Ascending aorta (tissue), 2 donors: ENCODE measurements at places on chromosomes 1 and 21.

DNA sequence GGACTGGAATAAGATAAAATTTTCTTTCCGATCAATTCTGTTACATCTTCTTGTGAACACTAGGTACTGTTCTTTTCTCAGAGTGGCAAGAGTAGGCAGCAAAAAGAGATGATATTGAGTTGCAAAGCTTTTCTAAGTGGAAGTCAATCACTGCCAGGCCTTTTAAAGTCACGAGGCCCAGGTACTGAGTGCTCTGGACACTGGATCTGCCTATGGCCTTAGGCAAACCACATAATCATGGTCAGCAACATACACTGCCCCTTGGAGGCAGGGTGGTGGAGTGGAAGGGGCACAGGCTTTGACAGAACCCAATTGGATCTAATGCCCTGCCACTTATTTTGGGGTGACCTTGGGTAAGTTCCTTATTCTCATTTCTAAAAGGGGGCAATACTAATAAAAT lies 41.5 kb downstream of the TSEN15 start:
- DNase-seq = no peak

GRCh38 chr1:182679684-182680083 lies 4.7 kb downstream of the RGS8 start:
- DNase-seq = no peak

GRCh38 chr1:223466151-223466550 lies 72.9 kb downstream of the CCDC185 start:
- DNase-seq = no peak

- DNase-seq = no peak
These were observed 9.9 kb upstream of the LDLRAD1 start for GRCh38 chr1:54027848-54028247.

GRCh38 chr1:103790172-103790571 lies 40.5 kb downstream of the AMY1C start:
- DNase-seq = no peak

DNA sequence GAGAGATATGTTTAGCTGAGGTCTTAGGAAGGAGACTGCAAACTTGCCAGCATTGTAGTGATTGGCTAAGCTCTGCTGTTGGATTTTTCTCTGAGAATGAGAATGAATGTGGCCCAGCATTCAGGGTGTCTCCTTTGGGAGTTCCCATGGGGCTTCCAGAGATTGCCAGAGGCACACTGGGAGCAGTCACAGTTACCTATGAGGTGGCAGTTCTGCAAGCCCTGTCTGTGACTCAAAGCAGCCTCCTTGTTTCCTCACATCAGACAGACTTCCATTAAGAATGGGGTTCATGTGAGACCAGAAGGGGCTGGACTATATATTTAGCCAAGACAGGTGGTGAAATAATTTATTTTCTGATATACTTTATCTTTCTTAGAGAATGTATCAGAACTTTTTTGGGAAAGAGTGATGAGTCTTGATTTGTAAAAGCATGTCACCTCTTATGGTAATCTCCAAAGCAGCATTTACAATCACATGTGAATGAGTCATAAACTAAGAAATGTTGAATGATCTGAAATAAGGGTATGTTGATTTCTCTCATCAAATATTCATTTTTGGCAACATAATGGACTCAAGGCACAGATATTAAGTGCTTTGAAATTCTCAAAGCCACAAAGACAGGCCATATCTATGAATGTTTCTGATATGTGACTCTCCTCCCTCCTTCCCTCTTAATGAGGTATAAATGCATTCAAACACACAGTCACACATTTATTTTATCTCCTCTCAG lies 9.5 kb upstream of the SLC19A2 start:
- DNase-seq = no peak

- DNase-seq = no peak
These were observed 77.9 kb downstream of the TENT5C start for GRCh38 chr1:117683571-117684285.

- DNase-seq = peak; percentile 24
These were observed 29.3 kb upstream of the NFASC start for GRCh38 chr1:204841316-204841715.

- no peak for DNase-seq
These were observed 391.8 kb downstream of the DISC1 start for GRCh38 chr1:232018231-232019025.

DNA sequence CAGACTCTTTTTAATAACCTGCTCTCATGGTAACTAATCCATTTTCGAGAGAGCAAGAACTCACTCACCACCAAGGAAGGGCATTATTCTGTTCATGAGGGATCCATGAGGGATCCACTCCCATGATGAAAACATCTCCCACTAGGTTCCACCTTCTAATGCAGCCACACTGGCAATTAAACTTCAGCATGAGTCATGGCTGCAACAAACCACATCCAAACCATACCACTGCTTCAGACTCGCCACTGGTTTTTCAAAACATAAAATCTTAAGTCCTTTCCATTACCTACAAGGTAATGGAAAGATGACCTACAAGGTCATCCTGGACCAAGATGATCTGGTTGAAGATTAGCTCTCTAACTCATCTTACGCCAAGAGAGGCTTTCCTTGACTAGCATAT lies 405.1 kb downstream of the VAV3 start:
- DNase-seq = no peak

DNA sequence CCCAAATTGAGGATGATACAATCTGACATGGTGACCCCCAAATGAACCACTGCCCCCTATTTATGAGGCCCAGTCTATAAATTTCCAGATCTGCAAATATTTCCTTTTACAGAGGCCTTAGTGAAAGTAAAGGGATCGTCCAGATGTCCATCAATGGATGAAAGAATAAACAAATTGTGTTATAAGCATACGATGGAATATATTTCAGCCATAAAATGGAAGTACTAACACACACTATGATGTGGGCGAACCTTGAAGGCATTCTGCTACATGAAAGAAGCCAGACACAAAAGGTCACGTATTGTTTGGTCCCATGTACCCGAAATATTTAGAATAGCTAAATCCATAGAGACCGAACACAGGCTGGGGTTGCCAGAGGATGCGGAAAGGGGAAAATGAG lies 48.6 kb upstream of the ITPKB start:
- no peak for DNase-seq

DNA sequence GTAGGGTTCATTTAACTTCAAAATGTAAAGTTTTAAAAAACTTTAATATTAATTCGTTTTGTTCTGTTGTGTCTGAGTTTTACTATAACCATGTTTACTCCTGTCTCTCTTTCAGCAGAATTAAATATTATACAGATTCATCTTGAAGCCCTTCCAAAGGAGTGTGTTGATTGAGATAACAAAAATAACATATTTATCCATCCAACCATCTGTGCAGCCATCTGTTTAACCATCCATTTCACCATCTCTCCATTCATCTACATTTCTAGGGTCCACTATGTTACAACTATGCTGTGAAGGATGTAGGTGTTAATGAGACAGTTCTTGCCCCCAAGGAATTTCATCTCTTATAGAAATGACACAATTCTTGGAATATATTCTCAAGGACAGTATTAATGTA lies 36.0 kb upstream of the GNG12 start:
- no peak for DNase-seq

DNA sequence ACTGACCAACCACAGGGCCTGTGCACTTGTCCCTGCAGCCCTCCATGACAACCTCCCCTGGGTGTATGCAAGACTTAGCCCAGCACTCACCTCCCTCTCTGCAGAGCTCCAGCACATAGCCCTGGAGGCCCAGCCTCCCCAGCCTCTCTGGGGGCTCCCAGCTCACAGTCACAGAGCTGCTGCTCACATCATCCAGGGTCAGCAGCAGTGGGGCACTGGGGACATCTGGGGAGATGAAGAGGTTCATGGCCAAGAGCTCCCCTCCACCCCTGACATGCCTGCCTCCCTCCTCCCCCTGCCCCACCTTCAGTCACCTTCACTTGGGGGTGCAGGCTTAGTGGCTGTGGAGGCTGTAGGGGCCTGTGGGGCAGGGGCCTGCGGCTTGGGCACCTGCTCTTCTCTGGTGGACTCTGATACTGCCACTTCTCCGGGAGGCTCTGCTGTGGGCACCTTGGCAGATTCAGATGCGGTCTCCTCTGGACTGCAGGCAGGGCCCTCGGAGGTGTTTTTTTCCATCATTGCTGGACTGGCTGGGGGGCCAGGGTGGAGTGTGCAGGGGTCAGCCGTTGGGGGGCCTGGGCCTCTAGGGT lies at the start of gene MYBPH:
MYBPH (minus strand) TSS at position 590 of the 590 bp plus-strand sequence; CDS start at position 519, 71 bp downstream.
- DNase-seq = no peak

DNA sequence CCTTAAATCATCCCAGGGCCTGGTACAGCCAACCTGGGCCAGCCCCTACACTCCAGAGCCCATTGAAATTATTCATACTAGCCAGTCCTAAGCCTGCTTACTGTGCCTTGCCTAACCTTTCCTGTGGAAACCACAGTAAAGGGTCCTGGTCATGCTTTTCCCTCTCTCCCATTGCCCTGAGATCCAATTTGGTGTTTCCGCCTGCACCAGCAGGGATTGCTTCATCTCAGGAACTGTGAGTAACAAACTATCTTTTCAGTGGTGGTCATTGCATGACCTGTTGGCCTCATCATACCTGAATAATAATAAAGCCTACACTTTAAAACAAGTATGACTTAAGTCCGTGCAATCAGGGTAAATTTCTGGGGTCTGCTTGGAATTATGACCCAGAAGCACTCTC lies 18.7 kb upstream of the GALNT2 start:
- DNase-seq = no peak

GRCh38 chr1:46102769-46103476 lies 29.5 kb downstream of the PIK3R3 start:
- DNase-seq = no peak

DNA sequence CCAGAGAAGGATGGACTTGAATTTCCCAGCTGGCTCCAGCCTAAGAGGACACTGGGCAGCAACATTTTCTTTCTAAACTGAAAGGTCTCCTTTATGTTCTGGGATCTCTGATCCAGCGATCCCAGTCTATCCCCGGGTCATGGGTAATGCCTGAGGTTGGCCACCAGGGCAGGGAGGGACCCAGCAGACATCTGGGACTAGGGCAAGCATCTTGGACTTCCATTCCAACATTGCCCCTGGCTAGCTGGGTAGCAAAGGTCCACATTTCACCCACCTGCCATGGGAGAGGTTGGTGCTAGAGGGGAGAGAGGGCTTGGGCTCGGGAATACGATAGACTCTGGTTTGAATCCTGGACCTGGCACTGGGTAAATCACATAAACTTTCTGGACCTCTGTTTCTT lies 84.6 kb downstream of the LRRN2 start:
- no peak for DNase-seq

- DNase-seq = no peak
These were observed 61.0 kb downstream of the ZBTB18 start for GRCh38 chr1:244112041-244112440.

DNA sequence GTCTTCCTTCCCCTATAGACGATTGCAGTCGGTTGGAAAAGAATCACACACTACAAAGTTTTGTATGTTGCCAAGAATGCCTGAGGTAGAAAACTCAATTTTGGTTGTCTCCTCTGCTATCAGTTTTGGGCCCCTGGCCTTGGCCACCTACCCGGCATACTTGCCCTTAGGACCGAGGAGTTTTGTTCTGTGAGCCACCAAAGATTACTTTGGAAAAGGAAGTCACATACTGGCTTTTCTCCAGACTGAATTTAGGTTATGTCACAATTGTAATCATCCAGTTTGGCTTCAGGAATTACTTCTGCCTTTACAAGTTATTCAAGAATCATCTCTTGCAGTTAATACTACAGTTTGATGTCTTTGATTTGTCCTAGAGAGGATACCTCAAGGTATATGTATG lies 71.4 kb downstream of the RGL1 start:
- no peak for DNase-seq

GRCh38 chr1:11649624-11650330 lies 4.5 kb downstream of the FBXO2 start:
- no peak for DNase-seq

GRCh38 chr1:200510228-200510623 lies 100.4 kb upstream of the ZNF281 start:
- DNase-seq = no peak

- DNase-seq = no peak
These were observed 87.8 kb downstream of the PTPN14 start for GRCh38 chr1:214463596-214463995.

DNA sequence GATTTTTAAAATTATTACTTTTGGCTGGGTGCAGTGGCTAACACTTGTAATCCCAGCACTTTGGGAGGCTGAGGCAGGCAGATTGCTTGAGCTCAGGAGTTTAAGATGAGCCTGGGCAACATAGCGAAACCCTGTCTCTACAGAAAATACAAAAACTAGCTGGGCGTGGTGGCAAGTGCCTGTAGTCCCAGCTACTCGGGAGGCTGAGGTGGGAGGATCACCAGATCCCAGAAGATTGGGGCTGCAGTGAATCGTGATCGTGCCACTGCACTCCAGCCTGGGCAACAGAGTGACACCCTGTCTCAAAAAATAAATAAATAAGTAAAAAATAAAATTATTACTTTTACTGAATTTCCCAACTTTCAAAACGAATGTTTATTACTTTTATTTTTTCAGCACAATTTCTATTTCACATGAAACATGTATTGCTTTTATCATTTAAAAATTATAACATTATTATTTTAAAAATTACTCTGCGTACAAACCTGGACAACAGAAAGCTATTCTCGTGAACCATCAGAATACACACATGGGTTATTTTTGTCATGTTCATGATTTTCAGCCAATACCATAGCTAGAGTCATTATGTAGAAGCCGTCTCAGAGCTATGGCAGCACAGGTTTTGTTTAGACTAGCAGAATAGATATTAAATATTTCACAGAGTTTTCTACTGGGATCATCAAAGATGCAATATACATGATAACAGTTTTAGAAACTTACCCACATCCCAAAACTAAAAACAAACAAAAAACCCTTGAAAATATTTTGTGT lies 621 bp downstream of the AMPD1 start:
- DNase-seq = no peak

DNA sequence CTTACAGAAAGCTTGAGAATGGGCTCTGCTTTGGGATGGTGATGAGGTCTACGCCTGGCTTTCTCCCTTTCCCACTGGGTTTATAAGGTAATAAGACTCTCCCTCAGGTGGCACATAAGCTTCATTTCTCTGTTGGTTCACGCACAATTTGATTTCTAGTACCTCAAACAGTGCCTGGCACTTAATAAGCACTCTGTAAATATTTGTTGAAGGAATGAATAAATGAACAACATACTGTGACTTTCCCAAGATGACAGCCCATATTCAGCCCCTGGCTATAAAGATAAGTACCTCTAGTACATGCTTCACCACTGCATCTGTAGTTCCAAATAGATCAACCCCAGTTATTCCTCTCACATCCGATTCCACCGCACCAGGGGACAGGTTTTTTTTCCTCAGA lies 17.8 kb downstream of the COPA start:
- no peak for DNase-seq

- DNase-seq = no peak
These were observed 26.4 kb downstream of the KRTAP10-1 start for GRCh38 chr21:44513389-44514217.

DNA sequence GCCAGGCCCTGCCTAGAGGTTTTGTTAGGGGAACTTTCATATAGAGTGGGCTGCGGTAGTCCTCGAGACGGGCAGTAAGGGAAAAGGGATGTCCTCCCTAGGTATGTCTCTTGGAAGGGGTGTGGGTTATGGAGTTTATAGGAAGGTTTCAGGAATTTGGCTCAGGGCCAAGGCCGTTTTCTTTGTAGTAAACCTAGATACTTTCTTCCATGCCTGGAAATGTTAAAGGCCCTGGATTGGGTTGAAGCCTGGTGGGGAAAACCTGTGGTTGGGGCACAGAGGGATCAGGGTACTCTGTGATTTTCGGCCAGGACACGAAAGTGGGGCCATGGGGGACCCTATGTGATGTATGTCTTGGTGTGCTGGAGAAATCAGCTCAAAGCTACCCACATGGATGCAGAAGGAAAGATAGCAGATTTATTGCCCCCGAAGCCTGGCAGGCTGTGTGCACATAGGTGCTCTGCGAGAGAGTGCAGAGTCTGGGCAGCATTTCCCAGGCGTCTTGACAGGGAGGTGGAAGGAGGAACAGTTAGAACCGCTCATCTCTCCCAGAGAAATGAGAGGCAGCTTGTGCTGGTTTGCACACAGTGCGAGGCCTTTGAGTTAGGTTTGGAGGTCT lies 1.7 kb downstream of the SNAP47 start:
- DNase-seq = no peak
